ENCODE measurements at places on chromosomes 7 and 10. TPM values are rescaled to one million over a fixed set of nuclear protein-coding genes. Genes with fewer than 3 reads are reported as not detected.
A peak's percentile ranks its signal among the peaks of the same experiment; 100 is the strongest.

The GPR141 gene
- 0.66 TPM for total RNA-seq

DNA sequence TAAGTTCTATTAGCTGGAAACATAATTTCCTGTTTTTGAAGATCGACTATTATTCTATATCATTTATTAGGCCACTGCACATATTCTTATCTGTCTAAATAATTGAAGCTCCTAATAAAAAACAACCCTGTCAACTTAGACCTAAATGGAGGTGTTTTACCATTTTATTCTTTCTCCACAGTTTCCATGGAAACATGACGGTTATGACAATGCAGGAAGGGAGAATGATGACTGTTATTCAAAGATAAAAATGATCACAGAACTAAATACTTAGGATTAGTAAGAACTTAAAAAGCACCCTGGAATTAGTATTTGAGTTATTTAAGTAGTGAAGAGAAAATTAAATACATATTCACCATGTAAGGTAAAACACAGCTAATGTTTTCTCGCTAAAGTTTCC, 119.9 kb upstream of the DKK1 start:
- DNase-seq: no peak
- H3K36me3 ChIP-seq: no peaks in the 10 kb centered on the region
- H3K4me1 ChIP-seq: no peaks in the 10 kb centered on the region
- H3K27me3 ChIP-seq: no peaks in the 10 kb centered on the region
- H3K27ac ChIP-seq: no peak overlapping the region

The RBM33 gene
- 46.2 TPM for total RNA-seq

DNA sequence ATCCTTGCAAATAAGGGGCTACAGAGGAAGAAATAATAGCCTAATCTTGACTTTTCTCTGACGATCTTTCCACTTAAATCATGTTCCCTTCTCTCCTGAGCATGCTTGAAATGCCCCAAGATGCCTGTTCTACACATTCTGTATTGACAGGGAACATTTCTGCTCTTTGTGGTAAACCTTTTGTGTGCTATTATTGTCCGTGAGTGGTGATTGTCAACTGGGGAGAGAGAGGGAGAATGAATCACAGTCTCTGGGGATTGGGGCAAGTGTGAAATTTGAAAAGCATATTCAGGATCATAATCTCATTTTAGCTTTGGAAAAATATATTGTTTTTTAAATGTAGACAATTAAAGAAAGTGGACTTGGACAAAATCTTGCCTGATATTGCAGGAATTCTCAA, 20.6 kb downstream of the UBTD1 start:
- H3K4me1 ChIP-seq: peaks cover 84% of the 10 kb centered on the region
- H3K27ac ChIP-seq: peak overlapping the region; percentile 77
- no peak for DNase-seq
- no peak overlapping the region for H3K4me3 ChIP-seq
- no peaks in the 10 kb centered on the region for H3K36me3 ChIP-seq
- H3K27me3 ChIP-seq: peaks cover 2% of the 10 kb centered on the region

GRCh38 chr7:155731380-155731779, 80.9 kb downstream of the SHH start:
- H3K4me1 ChIP-seq: no peaks in the 10 kb centered on the region
- no peaks in the 10 kb centered on the region for H3K27me3 ChIP-seq
- H3K4me3 ChIP-seq: no peak overlapping the region
- no peak for DNase-seq
- H3K27ac ChIP-seq: no peak overlapping the region

DNA sequence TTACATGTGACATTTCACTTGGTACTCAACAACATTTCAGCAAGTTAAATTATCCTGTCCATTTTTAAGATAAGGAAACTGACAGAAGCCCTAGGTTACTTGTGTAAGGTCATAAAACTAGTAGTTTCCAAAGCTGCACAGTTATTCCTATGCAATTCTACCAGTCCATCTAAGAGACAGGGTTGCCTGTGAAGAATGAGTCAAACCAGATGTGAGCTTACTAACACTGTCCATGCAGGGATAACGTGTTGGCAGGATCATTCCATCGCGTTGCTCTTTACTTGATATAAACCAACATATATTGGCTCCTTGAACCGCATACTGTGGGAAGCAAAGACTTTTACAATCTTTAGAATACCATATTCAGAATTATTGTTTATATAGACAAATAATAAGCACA, 280.9 kb upstream of the HGF start:
- H3K4me3 ChIP-seq: no peak overlapping the region
- no peaks in the 10 kb centered on the region for H3K27me3 ChIP-seq
- H3K36me3 ChIP-seq: no peaks in the 10 kb centered on the region
- DNase-seq: peak; percentile 23
- no peak overlapping the region for H3K27ac ChIP-seq

The CHAT gene
- total RNA-seq: not detected

The DENND2A gene
- 23.9 TPM for total RNA-seq

DNA sequence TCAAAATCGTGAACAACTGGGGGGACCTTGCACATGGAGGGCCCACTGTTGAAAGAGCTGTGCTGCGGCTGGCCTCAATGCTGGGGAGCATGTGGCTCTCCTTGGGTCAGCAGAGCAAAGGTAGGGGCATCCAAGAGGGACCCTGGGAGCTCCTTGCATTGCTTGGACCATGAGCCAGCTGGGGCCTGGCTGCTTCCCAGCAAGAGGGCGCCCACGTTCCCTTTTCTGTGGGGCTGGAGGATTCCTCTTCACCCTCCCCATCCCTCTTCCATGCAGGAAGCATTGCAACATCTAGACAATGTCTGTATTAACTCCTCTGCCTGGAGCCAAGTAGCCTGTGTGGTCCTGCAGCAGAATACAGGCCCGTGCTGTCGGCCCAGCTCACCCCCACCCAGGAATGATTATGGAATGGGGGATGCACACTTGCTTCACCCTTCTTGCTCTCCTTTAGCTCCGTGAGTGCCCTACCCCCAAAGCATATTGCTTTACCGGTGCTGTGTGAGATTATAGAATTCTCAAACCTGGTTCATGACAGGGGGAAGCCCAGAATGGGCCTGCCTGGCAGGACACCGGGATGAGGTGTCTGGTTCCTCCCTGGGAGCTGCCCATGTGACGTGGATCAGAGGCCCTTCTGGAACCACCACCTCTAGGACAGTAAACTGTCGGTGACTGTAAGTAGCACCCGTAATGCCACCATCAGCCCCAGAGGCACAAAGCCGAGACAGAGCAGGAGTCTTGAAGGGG, 61.9 kb downstream of the SYPL1 start:
- peaks cover 12% of the 10 kb centered on the region for H3K27me3 ChIP-seq
- H3K4me1 ChIP-seq: no peaks in the 10 kb centered on the region
- H3K36me3 ChIP-seq: no peaks in the 10 kb centered on the region

DNA sequence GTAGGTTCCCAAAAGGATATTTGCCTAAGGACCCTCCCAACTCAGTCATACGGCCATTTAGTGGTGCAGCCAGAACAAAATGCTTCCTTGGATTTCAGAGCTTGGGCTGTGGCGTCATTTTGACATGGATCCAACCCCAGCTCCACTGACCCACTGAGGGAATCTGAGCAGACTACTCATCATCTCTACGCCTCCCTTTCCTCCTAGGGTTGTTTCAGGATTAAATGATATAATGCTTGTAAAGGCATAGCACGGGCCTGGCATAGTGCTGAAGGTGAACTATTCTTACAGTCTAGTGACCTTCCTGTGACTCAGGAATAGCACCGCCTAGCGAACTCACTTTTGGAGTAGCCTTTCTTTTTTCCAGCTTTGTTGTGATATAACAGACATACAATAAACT, 70.3 kb upstream of the LOXL4 start:
- H3K27ac ChIP-seq: peak overlapping the region; percentile 75
- DNase-seq: peak; percentile 91
- no peaks in the 10 kb centered on the region for H3K36me3 ChIP-seq
- H3K27me3 ChIP-seq: no peaks in the 10 kb centered on the region
- H3K4me3 ChIP-seq: no peak overlapping the region

The CYP2W1 gene
- 0.62 TPM for total RNA-seq

- peaks cover 47% of the 10 kb centered on the region for H3K4me1 ChIP-seq
- H3K4me3 ChIP-seq: no peak overlapping the region
- H3K36me3 ChIP-seq: peaks cover 15% of the 10 kb centered on the region
- no peak for DNase-seq
- peak overlapping the region; percentile 47 for H3K27ac ChIP-seq
- H3K27me3 ChIP-seq: no peaks in the 10 kb centered on the region
Measured at GRCh38 chr7:150365673-150366398, 2.8 kb upstream of the REPIN1 start.

The AKR1C1 gene
- total RNA-seq: 6.5 TPM

DNA sequence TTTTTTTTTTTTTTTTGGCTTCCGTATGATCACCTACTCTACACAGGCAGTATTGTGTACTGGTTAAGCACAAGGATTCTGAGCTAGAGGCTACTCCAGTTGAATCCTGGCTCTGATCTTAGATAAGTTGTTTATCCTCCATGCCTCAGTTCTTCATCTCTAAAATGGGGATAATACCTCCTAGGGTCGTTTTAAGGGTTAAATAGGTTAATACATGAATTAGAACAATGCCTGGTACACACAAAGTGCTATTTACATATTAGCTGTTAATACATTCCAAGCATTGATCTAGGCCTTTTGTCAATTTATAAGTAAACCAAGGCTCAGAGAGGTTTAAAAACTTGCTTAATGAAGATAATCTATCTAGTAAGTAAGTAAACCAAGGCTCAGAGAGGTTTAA, 59.0 kb downstream of the ST7 start:
- no peaks in the 10 kb centered on the region for H3K36me3 ChIP-seq
- H3K27ac ChIP-seq: no peak overlapping the region
- no peaks in the 10 kb centered on the region for H3K27me3 ChIP-seq

The OR2A7 gene
- 0.44 TPM for total RNA-seq

DNA sequence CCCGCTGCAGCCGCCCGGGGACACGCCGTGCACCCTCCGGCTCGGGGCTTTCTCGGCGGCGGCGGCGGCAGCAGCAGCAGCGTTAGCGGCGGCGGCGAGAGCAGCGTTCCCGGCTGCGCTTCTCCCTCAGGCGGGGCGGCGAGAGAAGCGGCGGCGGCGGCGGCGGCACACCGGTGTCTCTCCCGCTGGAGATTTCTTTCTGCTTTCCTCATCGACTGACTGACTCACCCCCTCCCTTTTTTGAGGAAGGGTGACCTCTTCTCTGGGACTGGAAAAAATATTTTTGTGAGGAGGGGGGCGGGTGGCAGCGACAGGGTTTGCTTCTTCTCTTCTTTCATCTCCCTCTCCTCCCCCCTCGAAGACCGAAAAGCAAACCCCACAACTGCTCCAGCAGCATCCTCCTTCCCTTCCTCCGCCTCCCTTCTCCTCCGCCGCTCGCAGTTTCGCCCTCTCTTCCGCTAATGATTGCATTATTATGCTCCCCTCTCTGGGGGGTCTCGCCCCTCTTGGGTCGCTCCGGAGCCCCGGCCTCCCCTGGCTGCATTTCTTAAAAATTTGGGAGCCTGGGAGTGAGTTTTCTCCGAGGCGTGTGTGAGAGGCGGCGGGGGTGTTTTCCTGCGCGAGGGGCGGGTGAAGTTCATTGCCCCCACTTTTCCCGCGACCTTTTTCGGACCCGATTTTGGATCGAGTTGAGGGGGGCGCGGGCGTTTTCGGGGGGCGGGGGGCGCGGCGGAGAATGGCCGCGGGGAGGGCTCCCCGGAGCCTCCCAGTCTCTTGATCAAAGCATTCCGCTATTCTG, 411 bp downstream of the AUTS2 start:
- peak overlapping the region; percentile 82 for H3K27ac ChIP-seq
- H3K27me3 ChIP-seq: no peaks in the 10 kb centered on the region
- DNase-seq: peak; percentile 83
- H3K4me3 ChIP-seq: peak overlapping the region; percentile 71
- peaks cover 15% of the 10 kb centered on the region for H3K4me1 ChIP-seq

DNA sequence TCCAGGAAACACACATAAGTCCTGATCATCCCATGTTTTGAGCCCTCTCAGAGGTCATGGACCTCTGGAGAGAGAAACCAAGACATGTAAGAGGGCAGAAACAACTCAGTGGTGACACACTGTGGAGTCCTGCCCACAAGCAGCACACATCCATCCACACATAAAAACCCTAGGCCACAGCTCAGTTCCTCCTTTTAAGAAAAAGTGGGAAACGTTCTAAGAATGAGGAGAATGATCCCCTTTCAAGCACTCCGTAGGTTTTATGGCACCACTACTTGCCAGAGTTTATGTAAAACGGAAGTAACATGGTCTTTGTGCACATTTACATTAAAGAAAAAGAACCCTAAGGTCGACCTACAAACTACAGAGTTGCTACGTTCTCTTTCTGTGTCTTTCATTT, 19.9 kb downstream of the ATAD1 start:
- H3K27me3 ChIP-seq: no peaks in the 10 kb centered on the region
- H3K4me3 ChIP-seq: no peak overlapping the region
- DNase-seq: no peak
- peaks cover 14% of the 10 kb centered on the region for H3K36me3 ChIP-seq
- H3K4me1 ChIP-seq: no peaks in the 10 kb centered on the region
